ENCODE measurements at places on chromosomes 5 and 9.

- DNase-seq, result no peak
These were observed 41.0 kb upstream of the SLC28A3 start for GRCh38 chr9:84381508-84381907.

- no peak for DNase-seq
These were observed 57.5 kb downstream of the ERAP1 start for GRCh38 chr5:96750110-96750822.

DNA sequence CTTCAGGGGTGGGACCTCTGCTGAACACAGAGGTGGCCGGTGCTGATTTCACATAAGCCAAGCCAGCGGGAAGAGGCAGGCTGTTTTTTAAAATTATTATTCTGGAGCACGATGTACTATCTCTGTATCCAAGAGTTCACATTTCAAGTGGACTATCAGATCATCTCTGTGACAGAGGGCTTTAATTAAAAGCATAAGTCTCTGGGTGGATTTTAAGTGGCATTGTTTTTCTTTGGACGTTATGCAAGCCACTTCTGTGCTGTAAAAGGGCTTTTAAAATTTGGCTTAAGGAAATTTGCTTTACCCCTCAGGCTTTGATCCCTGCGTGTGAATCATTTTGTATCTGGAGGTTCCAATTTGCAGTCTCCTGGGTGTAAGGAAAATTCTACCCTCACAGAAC, 124.7 kb downstream of the PALM2AKAP2 start:
- DNase-seq, result no peak

- no peak for DNase-seq
These were observed 1.3 kb downstream of the AGPAT2 start for GRCh38 chr9:136685790-136686533.

GRCh38 chr5:124544366-124545055, 201.9 kb downstream of the ZNF608 start:
- DNase-seq, result no peak

- DNase-seq, result no peak
These were observed 174.9 kb upstream of the PAPPA start for GRCh38 chr9:115978659-115979096.

DNA sequence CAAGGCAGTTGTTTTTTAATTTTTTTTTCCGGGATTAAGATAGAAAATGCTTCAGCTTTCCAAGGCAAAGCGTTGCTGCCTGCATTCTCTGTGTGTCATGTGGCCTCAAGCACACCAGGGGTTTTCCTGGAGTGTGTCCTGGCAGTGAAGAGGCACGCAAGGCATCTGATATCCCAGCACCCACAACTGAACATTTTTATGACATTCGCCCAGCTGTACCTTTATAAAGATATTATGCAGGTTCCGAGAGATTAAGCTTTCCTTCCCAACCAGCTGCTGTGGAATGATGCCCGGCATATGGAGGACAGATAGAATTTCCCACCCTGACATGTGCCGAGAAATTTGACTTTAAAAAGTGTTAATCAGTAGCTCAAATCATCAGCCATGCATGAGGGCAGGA, 205.6 kb downstream of the GADD45G start:
- DNase-seq, result no peak

- no peak for DNase-seq
These were observed 15.7 kb downstream of the SQSTM1 start for GRCh38 chr5:179836225-179837019.

- DNase-seq, result no peak
These were observed 51.4 kb downstream of the PFDN1 start for GRCh38 chr5:140251527-140251973.

DNA sequence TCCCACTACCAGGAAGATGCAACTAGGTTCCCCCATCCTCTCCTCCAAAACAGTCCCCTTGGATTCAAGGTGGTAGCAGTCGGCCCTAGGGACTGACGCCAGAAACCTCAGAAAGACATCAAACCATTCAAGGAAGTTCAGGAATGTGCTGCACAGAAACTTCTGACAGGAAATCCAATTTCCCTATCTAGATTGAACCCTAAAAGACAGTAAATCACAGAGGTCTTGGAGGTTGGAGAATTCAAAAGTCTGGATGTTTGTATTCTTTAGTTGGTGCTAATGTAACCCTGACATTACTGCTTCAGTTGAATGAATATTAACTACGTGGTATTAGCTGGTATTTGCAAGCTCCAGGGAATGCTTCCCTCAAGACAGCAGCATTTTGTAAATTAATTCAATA, 125.3 kb downstream of the SYK start:
- DNase-seq, result no peak

- DNase-seq, result no peak
These were observed 182.3 kb upstream of the MAP1B start for GRCh38 chr5:71924980-71925379.

GRCh38 chr9:97633859-97634490, 354 bp downstream of the NCBP1 start:
- DNase-seq, result no peak

GRCh38 chr9:14347406-14348122, 33.6 kb upstream of the NFIB start:
- no peak for DNase-seq

GRCh38 chr9:121598965-121599871, 52.2 kb upstream of the DAB2IP start:
- DNase-seq, result no peak

- no peak for DNase-seq
These were observed 327.0 kb downstream of the IZUMO3 start for GRCh38 chr9:24218656-24219055.

DNA sequence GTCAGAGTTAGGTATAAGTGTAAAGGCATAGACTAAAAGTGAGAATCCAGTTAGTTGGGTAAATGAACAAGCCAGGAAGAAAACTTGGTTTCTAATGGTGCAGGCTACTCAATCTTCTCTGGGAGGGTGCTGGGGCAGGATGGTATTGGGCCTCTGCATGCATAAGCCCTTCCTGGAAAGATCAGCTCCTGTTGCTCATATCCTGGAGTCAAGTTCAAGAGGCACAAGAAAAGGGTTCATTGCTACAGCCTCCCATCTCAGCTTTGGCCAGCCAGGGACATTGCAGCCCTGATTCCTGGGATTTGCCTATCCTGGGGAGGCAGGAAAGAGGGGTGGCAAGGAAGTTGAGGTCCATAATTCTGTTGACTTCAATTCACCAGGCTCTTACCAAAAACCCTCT, 40.7 kb upstream of the ATP6V1G1 start:
- no peak for DNase-seq

GRCh38 chr5:24615159-24615558, 29.6 kb downstream of the CDH10 start:
- DNase-seq, result no peak

- DNase-seq, result no peak
These were observed 94.3 kb downstream of the DAP start for GRCh38 chr5:10666531-10667299.

DNA sequence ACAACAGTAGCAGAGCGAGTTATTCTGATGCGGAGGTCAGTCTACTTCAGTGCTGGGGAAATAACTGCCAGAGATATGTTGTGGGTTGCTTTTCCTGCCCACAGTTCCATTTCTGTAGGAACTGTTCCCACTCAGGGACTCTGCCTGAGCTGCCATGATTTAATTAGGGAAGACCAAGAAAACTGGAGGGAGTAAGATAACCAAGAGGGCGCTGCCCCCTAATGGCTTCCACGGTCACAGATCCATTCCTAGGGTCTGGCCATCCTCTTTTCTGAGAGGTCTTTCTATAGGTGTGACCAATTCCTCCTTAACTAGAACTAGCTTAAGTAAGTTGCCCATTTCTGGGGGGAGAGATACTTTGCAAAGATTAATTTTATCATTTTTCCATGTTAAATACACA, 125.9 kb downstream of the APBA1 start:
- no peak for DNase-seq

GRCh38 chr9:97039514-97039860, 545 bp upstream of the CTSV start:
- DNase-seq, result peak; percentile 36

DNA sequence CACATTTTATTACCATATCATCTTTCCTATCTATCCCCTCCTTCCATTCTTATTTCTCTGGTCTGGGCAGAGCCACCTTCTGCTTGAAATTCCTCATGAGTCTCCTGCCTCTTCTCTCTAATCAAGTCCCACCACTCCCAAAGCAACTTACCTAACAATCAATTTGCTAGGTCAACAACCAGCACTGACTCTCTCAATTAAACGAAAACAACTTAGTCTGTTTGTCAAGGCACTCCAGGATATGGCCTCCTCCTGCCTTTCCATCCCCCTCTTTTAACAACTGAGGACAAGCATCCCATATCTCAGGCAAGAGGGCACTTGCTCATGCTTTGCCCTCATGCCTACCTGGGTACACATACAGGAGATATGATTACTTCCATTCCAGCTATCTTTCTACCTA, 47.4 kb downstream of the HCN1 start:
- DNase-seq, result no peak

GRCh38 chr5:39218482-39219402, 621 bp downstream of the FYB1 start:
- DNase-seq, result no peak

- DNase-seq, result no peak
These were observed 53.9 kb upstream of the TUT7 start for GRCh38 chr9:86408121-86408520.

DNA sequence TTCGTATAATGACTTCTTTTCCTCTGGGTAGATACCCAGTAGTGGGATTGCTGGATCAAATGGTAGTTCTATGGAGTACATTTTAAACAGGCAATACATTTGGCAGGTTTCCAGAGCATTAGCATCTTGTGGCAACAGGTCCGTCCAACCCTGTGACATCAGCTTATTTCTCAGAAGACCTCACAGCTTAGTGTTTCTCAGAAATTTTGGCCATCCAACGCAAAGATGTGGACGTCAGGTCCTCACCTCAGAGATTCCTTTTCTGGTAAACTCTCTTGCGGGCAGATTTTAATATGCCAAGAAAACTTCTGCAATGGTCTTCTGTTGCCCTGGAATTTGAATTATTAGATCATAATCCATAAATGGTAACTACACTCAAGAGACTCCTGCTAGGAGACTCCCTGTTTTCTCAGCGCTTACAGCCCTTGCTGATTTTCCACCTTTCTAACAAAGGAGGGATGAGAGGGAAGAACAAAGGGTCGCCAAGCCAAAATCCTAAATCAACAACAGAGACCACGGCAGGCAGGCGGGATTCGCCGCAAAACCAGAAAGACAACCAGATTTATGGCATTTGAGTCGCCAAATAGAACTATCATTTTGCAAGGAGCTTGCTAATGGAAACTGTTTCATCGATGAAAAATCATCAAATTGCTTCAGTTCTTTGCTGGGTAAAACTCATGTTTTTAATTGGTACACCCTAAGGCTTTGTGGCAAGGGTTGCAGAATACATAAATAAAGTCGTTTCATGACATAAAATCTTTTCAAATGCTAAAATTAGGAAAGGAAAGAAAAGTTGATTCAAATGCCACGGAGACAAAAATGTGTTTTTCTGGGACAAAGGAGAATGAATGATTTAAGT, 34.1 kb upstream of the PLPP1 start:
- DNase-seq, result no peak

- DNase-seq, result no peak
These were observed 682.4 kb downstream of the MAT2B start for GRCh38 chr5:164187785-164188184.

DNA sequence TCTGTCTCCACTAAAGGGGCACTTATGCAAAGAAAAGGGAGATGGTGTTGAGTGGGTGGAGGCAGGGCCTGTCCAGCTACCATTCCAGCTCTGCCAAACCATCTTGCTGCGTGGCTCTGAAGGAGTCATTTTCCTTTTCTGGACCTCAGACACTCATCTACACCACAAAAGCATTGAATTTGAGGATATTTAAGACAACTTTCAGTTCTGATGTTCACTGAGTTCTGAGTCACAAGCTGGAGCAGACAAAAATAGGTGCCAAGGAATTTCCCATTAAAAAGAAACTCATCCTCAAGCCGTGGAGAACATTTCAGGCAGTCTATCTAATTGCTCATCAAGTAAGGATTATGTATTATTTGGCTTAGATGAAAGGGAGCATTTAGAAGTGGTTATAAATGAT, 195.0 kb upstream of the TBC1D2 start:
- no peak for DNase-seq

GRCh38 chr5:179342577-179342976, 2.7 kb downstream of the ADAMTS2 start:
- no peak for DNase-seq

DNA sequence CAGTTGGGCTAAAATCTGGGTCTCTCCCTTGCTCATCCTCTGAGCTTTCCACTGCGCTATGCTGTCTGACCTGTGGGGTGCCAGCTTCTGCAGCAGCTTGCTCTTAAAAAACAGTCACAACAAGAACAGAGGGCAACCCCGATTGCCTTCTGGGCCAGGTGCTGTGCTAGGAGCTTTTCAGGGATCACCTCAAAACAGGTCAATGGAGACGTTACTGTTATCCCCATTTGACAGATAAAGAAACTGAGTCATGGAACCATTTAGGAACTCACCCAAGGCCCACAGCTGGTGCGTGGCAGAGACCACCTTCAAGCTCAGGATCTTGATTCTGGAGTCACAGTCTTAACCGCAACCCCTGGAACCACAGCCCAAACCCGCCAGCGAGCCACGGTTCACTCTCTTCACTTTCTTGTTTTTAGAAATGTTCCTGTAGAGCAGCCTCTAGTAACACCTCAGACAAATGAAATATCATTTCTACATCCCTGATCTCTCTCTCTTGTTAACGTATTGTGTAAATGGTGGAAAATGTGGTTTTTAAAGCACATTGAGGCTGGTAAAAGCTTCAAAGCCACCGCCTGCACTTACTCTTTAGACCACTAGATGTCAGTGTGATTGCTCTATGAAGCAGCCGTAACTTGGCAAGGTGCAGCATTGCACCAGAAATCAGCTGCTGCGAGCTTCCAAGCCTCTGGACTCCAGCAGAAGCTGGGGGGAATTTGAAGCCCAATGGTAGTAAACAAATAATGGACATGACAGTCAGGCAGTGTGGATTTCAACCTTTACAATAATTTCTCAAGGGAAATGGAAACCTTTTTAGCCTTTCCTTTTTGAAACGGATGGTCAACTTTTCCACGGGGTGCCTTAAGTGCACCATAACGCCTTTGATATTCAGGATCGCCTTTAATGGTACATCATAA, 1.7 kb downstream of the FYB1 start:
- DNase-seq, result peak; percentile 49

- no peak for DNase-seq
These were observed 1.2 kb downstream of the LHX6 start for GRCh38 chr9:122227575-122227900.

GRCh38 chr5:130316971-130317680, 412.9 kb downstream of the CHSY3 start:
- no peak for DNase-seq

GRCh38 chr5:143316337-143316736, 87.1 kb downstream of the NR3C1 start:
- no peak for DNase-seq

DNA sequence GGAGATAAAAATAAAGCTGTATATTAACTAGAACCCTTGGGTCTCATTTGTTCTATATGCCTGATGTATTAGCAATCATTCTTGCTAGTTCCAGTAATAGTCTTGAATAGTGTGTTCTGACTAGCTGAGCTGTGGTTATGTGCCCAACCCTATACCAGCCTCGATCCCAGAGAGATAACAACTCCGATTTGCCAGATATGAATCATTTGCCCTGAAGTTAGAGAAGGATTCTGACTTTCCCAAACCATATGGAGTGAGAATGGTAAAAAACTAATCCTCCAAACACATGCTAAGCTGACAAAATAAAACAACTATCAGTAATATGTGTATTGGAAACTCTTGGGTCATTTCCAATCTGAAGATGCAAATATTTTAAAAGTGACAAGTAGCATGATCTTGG, 64.8 kb downstream of the ALDH1A1 start:
- no peak for DNase-seq

Data from CMK (cell line).